Activated CD8-positive, alpha-beta memory T cell treated with anti-CD3 and anti-CD28 coated beads, Interleukin-2, amount 10 ng/mL, durations not matched to agents 7 days and 5 days (primary cell): ENCODE measurements at places on chromosomes 3 and 15. TPM values are rescaled to one million over a fixed set of nuclear protein-coding genes. Genes with fewer than 3 reads are reported as not detected.

- peaks cover 14% of the 10 kb centered on the region for H3K36me3 ChIP-seq
- no peak overlapping the region for H3K4me3 ChIP-seq
- no peaks in the 10 kb centered on the region for H3K27me3 ChIP-seq
- no peak overlapping the region for H3K27ac ChIP-seq
Measured at GRCh38 chr15:89127054-89127702, 38.9 kb downstream of the ABHD2 start.

NR2F2 gene
- not detected for total RNA-seq

GRCh38 chr3:162441716-162442115 is 945.1 kb downstream of the OTOL1 start:
- no peaks in the 10 kb centered on the region for H3K4me1 ChIP-seq
- no peaks in the 10 kb centered on the region for H3K36me3 ChIP-seq
- no peak for DNase-seq
- H3K27ac ChIP-seq = no peak overlapping the region
- no peak overlapping the region for H3K4me3 ChIP-seq

DNA sequence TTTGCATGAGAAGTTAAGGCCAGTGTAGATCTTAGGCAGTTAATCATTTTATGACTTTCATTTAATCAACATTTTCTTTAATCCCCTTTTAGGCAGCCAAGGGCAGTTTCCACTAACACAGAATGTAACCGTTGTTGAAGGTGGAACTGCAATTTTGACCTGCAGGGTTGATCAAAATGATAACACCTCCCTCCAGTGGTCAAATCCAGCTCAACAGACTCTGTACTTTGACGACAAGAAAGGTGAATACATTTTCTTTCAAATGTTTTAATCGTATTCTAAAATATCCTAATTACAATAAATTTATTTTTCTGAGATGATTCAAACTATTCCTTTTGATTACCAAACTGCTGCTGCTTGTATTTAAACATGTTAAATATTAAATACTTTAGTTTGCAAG is 843.2 kb downstream of the CADM2 start:
- no peaks in the 10 kb centered on the region for H3K36me3 ChIP-seq
- H3K27ac ChIP-seq = no peak overlapping the region
- DNase-seq = no peak
- H3K4me3 ChIP-seq = no peak overlapping the region

CLRN1 gene
- not detected for total RNA-seq

KY gene
- total RNA-seq = not detected

DNA sequence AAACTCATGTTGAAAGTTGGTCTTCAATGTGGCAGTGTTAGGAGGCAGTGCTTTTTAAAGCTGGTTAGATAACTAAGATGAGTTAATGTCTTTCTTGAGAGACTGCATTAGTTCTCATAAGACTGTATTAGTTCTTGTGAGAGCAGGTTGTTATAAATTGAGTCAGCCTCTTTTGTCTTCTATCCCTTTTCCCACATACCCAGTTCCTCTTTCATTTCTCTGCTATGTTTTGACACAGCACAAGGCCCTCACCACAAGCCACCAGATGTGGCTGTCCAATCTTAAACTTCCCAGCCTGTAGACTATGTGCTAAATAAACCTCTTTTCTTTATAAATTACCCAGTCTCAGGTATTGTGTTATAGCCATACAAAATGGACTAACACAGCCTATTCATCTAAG is 94.6 kb upstream of the SNTN start:
- no peaks in the 10 kb centered on the region for H3K4me1 ChIP-seq
- H3K4me3 ChIP-seq = no peak overlapping the region
- no peak overlapping the region for H3K27ac ChIP-seq
- no peaks in the 10 kb centered on the region for H3K36me3 ChIP-seq

- H3K27ac ChIP-seq = no peak overlapping the region
- no peaks in the 10 kb centered on the region for H3K36me3 ChIP-seq
- no peaks in the 10 kb centered on the region for H3K4me1 ChIP-seq
- no peak for DNase-seq
Measured at GRCh38 chr3:86738684-86739083, 252.3 kb downstream of the VGLL3 start.

DNA sequence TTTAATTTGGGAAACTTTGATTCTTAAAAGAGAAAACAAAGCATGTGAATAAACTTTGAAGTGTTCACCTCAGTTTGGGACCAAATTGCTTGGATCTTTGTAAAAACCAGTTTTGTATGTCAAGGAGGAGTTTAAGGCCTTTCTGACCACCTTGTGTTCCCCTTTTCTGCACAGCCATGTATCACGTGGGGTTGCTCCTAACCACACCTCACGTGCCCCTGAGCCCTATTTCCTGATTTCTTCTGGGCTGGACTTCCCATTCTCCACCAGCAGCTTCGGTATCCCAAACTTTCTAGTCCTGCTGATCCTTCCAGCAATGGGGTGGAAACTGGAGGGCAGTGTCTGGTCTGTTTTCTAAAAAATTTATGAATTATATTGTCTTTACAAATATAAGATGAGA is 76.4 kb upstream of the STT3B start:
- H3K4me1 ChIP-seq = no peaks in the 10 kb centered on the region
- DNase-seq = no peak
- no peaks in the 10 kb centered on the region for H3K36me3 ChIP-seq
- H3K27ac ChIP-seq = no peak overlapping the region

- H3K27me3 ChIP-seq = peaks cover 19% of the 10 kb centered on the region
- no peak overlapping the region for H3K27ac ChIP-seq
- DNase-seq = no peak
- no peak overlapping the region for H3K4me3 ChIP-seq
- H3K36me3 ChIP-seq = no peaks in the 10 kb centered on the region
Measured at GRCh38 chr15:57806003-57806402, 99.5 kb downstream of the POLR2M start.
